Neural progenitor cell (in vitro differentiated cells): ENCODE measurements at places on chromosomes 2 and 18. TPM values are rescaled to one million over a fixed set of nuclear protein-coding genes. Genes with fewer than 3 reads are reported as not detected.

Gene KCNE4
- total RNA-seq = not detected in 2 replicates

- no peak for DNase-seq
- H3K27ac ChIP-seq = no peak overlapping the region
- no peaks in the 10 kb centered on the region for H3K27me3 ChIP-seq
Observed at GRCh38 chr2:23291239-23291638, 93.7 kb upstream of the KLHL29 start.

Gene IL37
- total RNA-seq = 0.93 TPM in 1 of 2 replicates, not detected in the other

DNA sequence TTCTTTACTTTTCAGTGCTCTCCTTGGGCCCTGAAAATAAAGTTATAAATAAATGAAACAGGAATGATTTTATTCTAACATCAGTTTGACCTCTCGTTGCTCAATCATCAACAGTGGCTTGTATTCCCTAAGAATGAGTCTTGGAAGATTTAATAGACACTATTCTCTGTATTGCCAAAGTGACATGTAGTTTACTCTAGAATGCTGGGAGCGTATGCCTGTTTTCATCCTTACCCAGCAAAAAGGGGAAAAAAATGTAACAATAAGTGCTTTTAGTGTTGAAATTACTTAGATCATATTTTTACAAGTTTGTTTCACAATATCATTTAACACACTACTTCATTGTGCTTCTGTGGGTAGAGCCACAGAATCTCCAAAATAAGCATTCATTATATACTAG is 240.6 kb upstream of the CWC22 start:
- DNase-seq = no peak
- H3K4me1 ChIP-seq = no peaks in the 10 kb centered on the region
- no peak overlapping the region for H3K27ac ChIP-seq
- no peaks in the 10 kb centered on the region for H3K27me3 ChIP-seq
- H3K36me3 ChIP-seq = no peaks in the 10 kb centered on the region

DNA sequence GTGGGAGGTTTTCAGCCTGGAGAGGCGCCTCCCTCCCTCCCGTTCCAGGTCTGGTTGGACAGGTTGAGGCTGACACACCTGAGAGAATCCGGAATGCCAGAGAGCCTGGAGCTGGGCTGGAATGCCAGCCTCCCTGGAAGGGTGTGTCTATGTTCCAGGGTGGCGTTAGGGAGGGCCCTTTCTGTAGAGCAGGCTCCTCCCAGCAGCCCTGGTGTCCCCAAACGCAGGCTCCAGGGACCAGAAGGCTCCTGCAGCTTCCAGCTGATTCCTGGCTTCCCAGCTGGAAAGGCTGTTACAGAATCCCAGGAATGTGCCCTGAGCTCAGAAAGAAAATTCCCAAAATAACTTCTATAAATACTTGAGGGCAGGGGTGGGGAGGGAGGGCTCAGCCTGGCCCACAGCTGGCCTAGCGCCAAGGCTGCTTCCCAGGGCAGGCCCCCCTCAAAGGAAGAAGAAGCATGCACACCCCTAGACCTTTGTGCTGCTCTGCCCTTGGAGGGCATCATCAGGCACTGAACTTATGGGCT is 85.4 kb downstream of the STPG4 start:
- peak; percentile 84 for DNase-seq
- no peaks in the 10 kb centered on the region for H3K36me3 ChIP-seq
- no peak overlapping the region for H3K4me3 ChIP-seq

DNA sequence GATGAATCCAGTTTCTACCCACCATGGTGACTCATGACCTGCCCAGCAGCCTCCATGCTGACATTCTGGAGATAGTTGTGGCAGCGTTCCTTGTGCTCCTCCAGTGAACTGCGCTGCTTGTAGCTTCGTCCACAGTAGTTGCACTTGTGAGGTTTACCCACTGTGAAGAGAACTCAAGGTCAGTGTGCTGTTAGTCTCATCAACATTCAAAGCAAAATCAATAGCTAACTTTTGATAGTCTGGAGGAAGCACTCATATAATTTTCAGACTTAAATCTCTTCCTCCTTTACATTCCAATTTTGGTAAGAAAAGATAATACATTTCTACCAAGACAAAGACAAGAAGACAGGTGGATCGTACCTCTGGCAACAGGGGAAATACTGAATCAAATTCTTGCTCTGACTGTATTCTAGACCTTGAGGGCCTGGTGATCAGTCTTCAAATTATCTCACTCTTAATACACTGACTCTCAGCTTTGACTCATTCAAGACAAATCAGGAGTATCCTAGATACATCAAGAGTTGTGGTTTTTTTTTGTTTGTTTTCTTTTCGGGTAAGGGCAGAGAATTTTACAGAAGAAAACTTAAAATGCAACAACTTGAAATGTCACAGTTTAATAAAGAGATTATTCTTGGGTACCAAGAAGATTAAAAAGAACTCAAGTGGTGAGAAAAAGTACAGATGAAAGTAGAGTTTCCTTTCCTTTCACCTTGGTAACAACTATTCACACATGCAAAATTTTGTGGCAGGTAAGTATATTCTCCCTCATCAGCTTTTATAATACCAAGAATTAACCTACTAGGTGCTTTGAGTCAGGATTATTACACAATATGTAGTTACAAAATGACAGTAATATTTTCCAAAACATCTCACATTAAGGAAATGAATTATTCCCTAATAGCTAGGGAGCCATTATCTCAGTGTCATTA is 129.2 kb downstream of the IKZF2 start:
- DNase-seq = no peak
- H3K36me3 ChIP-seq = peaks cover 4% of the 10 kb centered on the region
- H3K27me3 ChIP-seq = no peaks in the 10 kb centered on the region
- no peak overlapping the region for H3K4me3 ChIP-seq
- H3K27ac ChIP-seq = no peak overlapping the region
- no peaks in the 10 kb centered on the region for H3K4me1 ChIP-seq

- no peaks in the 10 kb centered on the region for H3K27me3 ChIP-seq
- no peak overlapping the region for H3K4me3 ChIP-seq
- DNase-seq = no peak
- H3K27ac ChIP-seq = no peak overlapping the region
- H3K4me1 ChIP-seq = no peaks in the 10 kb centered on the region
Observed at GRCh38 chr2:181183878-181184542, 203.6 kb downstream of the UBE2E3 start.

GRCh38 chr2:108594132-108594981 is 60.1 kb downstream of the LIMS1 start:
- peaks cover 35% of the 10 kb centered on the region for H3K4me1 ChIP-seq
- no peak overlapping the region for H3K4me3 ChIP-seq
- no peaks in the 10 kb centered on the region for H3K27me3 ChIP-seq
- H3K27ac ChIP-seq = peak overlapping the region; percentile 66

- H3K36me3 ChIP-seq = peaks cover 2% of the 10 kb centered on the region
- H3K27me3 ChIP-seq = no peaks in the 10 kb centered on the region
- H3K4me3 ChIP-seq = no peak overlapping the region
- no peak for DNase-seq
- no peaks in the 10 kb centered on the region for H3K4me1 ChIP-seq
- no peak overlapping the region for H3K27ac ChIP-seq
Observed at GRCh38 chr2:44189104-44189503, 20.4 kb downstream of the PPM1B start.

DNA sequence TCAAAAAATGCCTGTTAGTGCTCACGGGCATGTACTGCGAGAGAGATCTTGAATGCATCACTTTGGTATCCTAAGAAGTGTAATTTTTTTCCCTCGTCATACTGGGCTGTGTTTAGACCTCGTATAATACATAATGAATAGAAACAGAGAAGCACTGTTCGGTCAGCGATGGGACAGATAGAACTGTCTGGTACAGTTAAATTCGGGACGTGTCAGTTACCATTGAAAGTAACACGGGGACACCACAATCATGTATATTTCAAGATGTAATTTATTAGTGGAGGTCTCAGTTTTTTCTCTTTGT is 1.8 kb downstream of the PKP4 start:
- H3K36me3 ChIP-seq = no peaks in the 10 kb centered on the region
- H3K4me3 ChIP-seq = peak overlapping the region; percentile 85
- H3K4me1 ChIP-seq = peaks cover 36% of the 10 kb centered on the region
- DNase-seq = no peak
- H3K27me3 ChIP-seq = no peaks in the 10 kb centered on the region

Gene SPIRE1
- total RNA-seq = 12.2 and 18.4 TPM in 2 replicates

GRCh38 chr2:198479065-198479464 is 674.7 kb downstream of the PLCL1 start:
- H3K27ac ChIP-seq = no peak overlapping the region
- no peak overlapping the region for H3K4me3 ChIP-seq
- no peaks in the 10 kb centered on the region for H3K4me1 ChIP-seq
- H3K27me3 ChIP-seq = no peaks in the 10 kb centered on the region

DNA sequence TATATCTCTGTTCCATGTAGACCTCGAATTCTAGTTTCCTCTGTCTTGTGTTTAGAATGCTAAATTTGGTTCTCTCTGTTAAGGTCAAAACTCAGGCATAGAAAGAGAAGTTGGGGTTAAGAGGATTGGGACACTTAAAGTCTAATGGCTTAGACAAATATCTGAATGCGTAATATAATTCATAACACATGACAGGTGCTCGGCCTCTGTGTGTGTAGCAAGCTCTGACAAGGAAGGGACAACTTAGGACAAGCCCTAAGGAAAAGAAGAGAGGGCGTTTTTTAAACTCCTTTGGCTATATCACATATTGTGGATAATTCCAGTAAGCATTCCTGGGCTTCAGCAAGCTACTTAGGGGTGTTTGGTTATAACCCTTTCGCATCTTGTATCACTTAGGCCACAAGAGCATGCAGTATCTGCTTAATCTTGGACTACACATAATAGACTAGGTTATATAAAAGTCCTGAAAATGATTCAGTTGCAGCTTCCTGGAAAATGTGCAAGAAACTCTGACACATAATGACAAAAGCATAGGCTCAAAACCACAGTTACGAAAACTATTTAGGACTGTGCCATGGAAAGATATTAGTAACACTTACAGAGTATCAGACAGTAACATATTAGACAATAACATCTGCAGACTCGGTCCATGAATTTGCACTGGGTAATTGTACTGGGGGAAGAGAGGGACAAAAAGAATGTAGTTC is 16.1 kb upstream of the CREB1 start:
- no peak overlapping the region for H3K27ac ChIP-seq
- no peaks in the 10 kb centered on the region for H3K27me3 ChIP-seq
- no peaks in the 10 kb centered on the region for H3K36me3 ChIP-seq
- DNase-seq = no peak
- no peaks in the 10 kb centered on the region for H3K4me1 ChIP-seq

GRCh38 chr2:127589841-127590240 is 54.4 kb downstream of the MYO7B start:
- no peak for DNase-seq
- no peak overlapping the region for H3K27ac ChIP-seq
- H3K36me3 ChIP-seq = no peaks in the 10 kb centered on the region
- H3K4me3 ChIP-seq = no peak overlapping the region

Gene C2orf15
- total RNA-seq = 5.6 and 5.8 TPM in 2 replicates

Gene PUS10
- total RNA-seq = 10.4 and 11.3 TPM in 2 replicates

- no peak overlapping the region for H3K27ac ChIP-seq
- H3K27me3 ChIP-seq = no peaks in the 10 kb centered on the region
- peaks cover 31% of the 10 kb centered on the region for H3K4me1 ChIP-seq
- no peaks in the 10 kb centered on the region for H3K36me3 ChIP-seq
- no peak overlapping the region for H3K4me3 ChIP-seq
- DNase-seq = peak; percentile 68
Observed at GRCh38 chr2:43041661-43042360, 184.6 kb downstream of the ZFP36L2 start.

- H3K4me1 ChIP-seq = peaks cover 7% of the 10 kb centered on the region
- peak overlapping the region; percentile 85 for H3K4me3 ChIP-seq
- H3K36me3 ChIP-seq = no peaks in the 10 kb centered on the region
- no peaks in the 10 kb centered on the region for H3K27me3 ChIP-seq
- DNase-seq = peak; percentile 97
Observed at GRCh38 chr18:46173393-46174341, 69.5 kb downstream of the HAUS1 start.

- no peak overlapping the region for H3K4me3 ChIP-seq
- peaks cover 4% of the 10 kb centered on the region for H3K4me1 ChIP-seq
- no peak overlapping the region for H3K27ac ChIP-seq
- DNase-seq = no peak
Observed at GRCh38 chr2:109467701-109468100, 146.1 kb downstream of the SEPTIN10 start.

GRCh38 chr2:207825978-207826377 is 56.3 kb upstream of the FZD5 start:
- H3K4me3 ChIP-seq = no peak overlapping the region
- DNase-seq = no peak
- H3K4me1 ChIP-seq = peaks cover 14% of the 10 kb centered on the region
- H3K27ac ChIP-seq = no peak overlapping the region
- H3K36me3 ChIP-seq = no peaks in the 10 kb centered on the region

DNA sequence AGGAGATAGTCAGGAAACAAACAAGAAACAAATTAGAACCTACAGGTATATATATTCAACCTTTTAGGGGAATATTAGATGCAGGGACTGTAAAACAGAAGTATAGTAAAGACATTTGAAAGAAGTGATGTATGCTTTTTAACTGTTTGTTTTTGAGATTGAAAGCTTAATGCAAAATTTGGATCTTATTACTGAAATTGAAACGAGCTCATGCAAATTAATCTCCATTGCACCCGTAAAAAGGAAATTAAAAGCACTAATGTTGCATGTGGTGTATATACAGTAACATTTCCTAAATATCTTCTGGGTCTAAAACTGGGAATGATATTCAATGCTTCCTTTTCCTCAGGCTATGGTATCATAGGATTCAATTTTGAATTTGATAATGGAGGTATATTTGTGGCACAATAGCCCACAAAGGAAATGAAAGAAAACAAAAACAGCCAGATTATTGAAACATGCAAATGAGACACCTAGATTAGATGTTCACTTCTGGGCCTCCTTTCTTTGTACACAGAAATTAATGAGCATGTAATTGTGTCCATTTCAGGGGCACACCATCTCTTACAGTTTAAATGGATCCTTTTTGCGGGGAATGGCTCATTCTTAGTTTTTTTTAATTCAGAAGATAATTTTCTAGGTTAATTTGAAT is 1.6 kb upstream of the ELOA2 start:
- no peak overlapping the region for H3K4me3 ChIP-seq
- DNase-seq = no peak
- no peak overlapping the region for H3K27ac ChIP-seq
- H3K36me3 ChIP-seq = no peaks in the 10 kb centered on the region
- H3K27me3 ChIP-seq = no peaks in the 10 kb centered on the region

Gene CCDC74B
- total RNA-seq = 8.8 and 13.8 TPM in 2 replicates

DNA sequence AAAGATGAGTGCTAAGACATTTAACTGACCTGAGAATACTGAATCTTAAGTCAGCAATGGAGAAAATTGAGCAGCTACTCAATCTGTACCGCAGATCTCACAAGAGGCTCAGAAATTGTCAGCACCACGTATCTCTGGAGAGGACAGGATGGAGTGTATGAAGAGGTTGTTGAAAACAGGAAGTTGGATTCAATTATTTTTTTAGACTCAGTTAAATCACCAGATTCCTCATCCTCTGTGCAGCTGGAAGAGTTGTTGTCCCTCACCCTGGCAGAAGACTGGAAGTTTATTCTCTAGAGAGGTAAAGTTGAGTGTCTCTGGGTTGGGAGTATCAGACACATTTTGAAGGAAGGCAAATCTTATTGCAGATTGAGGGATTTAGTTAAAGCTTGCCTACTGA is 114.9 kb upstream of the NT5C1B start:
- H3K27me3 ChIP-seq = no peaks in the 10 kb centered on the region
- no peak overlapping the region for H3K27ac ChIP-seq
- DNase-seq = no peak
- no peaks in the 10 kb centered on the region for H3K36me3 ChIP-seq
- no peak overlapping the region for H3K4me3 ChIP-seq
